ENCODE measurements at places on chromosomes 2 and 18.

DNA sequence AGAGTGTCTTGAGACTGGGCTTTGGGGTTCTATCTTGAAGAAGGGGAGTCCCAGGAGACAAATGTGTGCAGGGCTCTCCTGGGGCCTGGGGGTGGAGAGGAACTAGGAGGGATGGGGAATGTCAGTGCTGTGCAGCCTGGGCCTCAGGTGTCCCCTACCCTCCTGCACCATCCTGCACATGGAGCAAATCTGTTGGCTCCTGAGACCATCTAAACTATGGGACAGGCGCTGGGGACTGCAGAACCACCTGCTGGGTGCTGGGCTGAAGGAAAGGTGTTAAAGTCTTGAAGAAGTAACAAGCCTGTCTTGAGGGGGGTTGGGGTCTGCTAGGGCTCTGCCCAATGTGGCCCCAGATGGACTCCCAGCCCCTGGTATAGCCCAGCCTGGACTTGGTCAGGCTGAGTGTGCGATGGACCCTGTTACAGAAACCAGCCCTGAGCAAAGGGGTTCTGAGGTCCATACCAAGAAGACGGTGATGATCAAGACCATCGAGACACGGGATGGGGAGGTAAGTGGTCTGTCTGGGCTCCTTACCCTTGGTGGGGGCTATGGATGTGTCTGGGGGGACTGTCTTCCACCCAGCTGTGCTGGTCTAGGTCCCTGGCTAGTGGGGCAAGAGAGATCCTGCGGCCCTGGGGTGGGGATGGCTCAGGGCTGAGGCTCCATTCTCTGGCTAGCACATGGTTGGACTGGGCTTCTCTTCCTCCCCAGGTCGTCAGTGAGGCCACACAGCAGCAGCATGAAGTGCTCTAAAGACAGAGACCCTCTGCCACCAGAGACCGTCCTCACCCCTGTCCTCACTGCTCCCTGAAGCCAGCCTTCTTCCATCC, 7.3 kb downstream of the DES start:
- no peak for DNase-seq

- peak; percentile 71 for DNase-seq
Measured at GRCh38 chr18:63155169-63155852, 164.3 kb downstream of the BCL2 start.

GRCh38 chr2:238055841-238056240, 5.0 kb upstream of the SCLY start:
- no peak for DNase-seq

DNA sequence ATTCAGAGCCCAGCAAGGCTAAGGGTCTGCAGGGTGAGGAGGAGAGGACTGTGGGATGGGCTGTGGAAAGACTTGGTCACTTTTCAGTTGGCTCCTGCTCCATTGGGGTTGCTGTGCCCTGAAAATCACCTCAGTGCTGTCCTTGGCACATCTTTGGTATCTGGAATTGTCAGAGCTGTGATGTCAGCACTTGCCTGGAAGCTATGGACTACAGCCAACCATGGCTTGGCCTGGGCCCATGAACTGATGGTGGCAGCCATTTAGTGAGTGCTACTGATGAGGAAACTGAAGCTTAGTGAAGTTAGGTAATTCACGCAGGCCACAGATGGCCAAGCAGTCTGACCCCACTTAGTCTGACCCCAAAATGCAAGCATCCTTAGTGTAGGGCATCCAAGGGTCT, 121.8 kb upstream of the SERPINE2 start:
- no peak for DNase-seq

DNA sequence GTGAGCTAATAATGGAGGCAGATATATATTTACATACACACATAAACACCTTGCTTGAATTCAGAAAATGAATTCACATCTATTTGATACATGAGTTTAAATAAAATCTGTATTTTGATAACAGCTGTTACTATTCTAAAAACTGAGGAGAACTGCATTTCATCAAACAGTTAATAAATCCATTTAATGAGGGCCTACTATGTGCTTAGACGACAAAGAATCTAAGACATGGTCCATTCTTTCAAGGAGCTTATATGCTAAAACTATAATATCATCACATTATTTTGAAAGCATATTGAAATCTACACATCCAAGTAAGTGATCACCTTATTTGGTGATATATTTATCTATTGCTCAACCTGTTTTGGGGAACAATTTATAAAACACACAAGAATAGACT, 90.8 kb upstream of the ZFP36L2 start:
- no peak for DNase-seq

- no peak for DNase-seq
Measured at GRCh38 chr18:24766376-24766775, 305.9 kb downstream of the HRH4 start.

- DNase-seq, result no peak
Measured at GRCh38 chr2:232838406-232838874, 31.6 kb upstream of the SNORC start.

DNA sequence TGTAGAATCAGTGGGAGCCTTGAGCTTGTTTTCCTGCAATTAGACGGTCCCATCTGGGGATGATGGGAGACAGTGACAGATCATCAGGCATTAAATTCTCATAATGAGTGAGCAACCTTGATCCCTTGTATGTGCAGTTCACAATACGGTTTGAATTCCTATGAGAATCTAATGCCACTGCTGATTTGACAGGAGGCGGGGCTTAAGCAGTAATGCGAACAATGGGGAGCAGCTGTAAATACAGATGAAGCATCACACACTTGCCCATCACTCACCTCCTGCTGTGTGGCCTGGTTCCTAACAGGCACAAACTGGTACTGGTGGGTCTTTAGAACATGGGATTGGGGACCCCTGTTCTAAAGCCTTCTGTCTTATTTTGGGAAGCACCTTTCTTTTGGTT, 17.9 kb upstream of the NYAP2 start:
- no peak for DNase-seq

DNA sequence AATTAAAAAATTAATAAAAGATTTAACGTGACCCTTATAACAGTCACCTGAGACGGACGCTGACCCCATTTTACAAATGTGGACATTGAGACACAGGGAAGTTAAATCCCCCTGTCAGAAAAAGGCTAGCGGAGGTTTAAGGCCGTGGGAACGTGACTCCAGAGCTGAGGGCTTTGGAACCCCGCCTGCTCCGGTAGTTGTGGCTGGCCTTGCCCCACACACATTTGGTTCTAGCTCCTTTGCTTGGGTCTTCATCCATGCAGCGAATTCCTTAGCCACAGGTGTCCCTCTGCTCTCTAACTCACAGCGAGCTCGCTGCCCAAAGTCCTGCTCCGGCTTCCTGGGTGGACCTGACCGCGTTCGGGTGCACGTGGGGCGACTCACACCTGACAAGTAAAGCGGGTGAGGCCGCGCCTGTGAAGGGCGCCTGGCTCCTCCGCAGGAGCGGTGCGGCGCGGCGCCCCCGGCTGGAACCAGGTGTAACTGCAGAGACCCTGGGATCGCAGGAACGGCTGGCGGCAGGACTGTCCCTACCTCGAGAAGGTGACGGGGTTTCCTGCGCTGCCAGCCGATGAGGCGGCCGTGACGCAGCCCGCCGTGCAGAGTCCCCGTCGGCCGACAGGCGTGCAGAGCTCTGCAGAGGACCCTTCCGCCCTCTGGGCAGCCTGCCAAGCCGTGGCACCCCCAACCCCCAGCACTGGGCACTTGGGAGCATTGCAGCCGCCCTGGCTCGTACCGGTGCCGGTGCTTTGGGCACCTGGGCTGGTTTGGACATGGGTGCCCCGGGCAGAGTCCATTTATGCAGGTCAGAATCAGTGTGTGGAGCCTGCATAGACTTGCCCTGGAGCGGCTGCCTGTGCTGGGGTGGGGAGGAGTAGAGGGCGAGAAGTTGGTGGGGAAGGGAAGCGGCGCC, 2.4 kb upstream of the PROC start:
- DNase-seq, result peak; percentile 84

Data from HEK293T (cell line).